ENCODE measurements at places on chromosomes 12 and 14.

DNA sequence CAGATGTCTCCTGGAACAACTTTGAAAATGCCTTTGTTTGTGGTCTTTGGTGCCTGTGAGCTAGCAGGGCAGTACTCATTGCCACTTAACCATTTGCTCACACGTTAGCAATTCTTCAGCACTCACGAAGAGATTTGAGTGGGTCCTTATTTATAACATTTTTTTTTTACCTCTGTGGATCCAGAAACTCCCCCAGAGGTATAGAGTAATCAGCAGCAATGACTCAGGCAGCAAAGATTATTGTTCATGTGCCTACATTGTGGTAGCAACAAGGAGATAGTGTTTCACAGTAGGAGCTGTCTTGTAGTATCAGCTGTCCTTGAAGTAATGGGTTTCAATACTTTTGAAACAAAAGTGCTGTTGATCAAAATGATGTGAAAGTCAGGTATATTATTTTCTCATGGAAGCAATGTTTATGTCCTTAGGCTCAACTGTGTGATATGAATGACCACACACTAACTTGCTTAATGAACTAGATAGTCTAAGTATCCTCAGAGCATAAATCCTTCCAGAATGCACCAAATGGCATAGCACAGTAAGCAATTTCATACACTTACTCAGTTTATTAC, 304.1 kb downstream of the EGLN3 start:
- no peak overlapping the region for H3K4me3 ChIP-seq
- no peaks in the 10 kb centered on the region for H3K36me3 ChIP-seq
- no peak overlapping the region for H3K27ac ChIP-seq
- no peak for DNase-seq

- no peak for DNase-seq
- H3K36me3 ChIP-seq, result peaks cover 2% of the 10 kb centered on the region
- no peaks in the 10 kb centered on the region for H3K4me1 ChIP-seq
- no peak overlapping the region for H3K4me3 ChIP-seq
- peaks cover 41% of the 10 kb centered on the region for H3K27me3 ChIP-seq
- peak overlapping the region; percentile 3 for H3K27ac ChIP-seq
Measured at GRCh38 chr12:5792343-5792742, 152.7 kb downstream of the ANO2 start.

GRCh38 chr12:30598889-30599288, 96.8 kb downstream of the IPO8 start:
- no peak overlapping the region for H3K27ac ChIP-seq
- H3K4me1 ChIP-seq, result no peaks in the 10 kb centered on the region
- H3K36me3 ChIP-seq, result peaks cover 4% of the 10 kb centered on the region
- no peaks in the 10 kb centered on the region for H3K27me3 ChIP-seq
- no peak for DNase-seq
- H3K4me3 ChIP-seq, result no peak overlapping the region

DNA sequence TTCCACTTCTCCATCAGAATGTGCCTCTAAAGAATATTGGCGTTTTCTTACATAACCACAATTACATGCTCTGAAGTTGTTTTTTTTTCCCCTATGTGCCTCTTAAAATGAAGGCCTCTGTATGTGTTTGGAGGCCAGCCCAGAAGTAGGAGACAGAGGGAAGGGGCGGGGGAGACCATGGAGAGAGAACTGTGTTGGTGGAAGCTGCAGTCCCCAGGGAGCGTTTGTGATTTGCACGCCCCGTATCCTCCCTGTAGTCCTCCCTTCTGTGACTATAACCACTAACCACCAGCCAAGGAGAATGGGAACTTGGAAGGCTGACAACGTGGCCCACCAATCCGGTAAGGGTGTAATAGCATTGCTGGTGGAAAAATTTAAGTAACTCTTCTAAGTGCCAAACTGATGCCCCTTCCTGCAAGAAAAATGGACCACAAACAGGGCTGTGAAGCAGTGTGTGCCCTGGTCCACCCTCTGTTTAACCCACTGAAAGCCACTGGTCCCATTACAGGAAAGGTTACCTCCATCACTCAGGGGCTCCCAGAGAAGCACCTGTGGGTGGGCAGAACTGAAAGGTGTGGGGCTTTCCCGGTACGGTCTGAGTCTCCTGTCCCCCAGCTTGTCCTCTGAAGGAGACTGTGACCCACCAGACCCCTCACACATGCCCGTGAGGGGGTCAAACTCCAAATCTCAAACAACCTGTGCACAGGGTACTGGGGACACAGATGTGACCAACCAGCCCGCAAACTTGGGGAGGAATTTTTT, 36.8 kb downstream of the CCDC88C start:
- no peak for DNase-seq
- peaks cover 77% of the 10 kb centered on the region for H3K4me1 ChIP-seq
- peak overlapping the region; percentile 100 for H3K27ac ChIP-seq
- no peaks in the 10 kb centered on the region for H3K27me3 ChIP-seq
- peak overlapping the region; percentile 36 for H3K4me3 ChIP-seq
- H3K36me3 ChIP-seq, result peaks cover 6% of the 10 kb centered on the region

- H3K4me1 ChIP-seq, result peaks cover 27% of the 10 kb centered on the region
- peaks cover 2% of the 10 kb centered on the region for H3K36me3 ChIP-seq
- no peak overlapping the region for H3K27ac ChIP-seq
- no peaks in the 10 kb centered on the region for H3K27me3 ChIP-seq
- no peak overlapping the region for H3K4me3 ChIP-seq
Measured at GRCh38 chr14:68139431-68140075, 320.0 kb downstream of the RAD51B start.

- no peak for DNase-seq
- no peaks in the 10 kb centered on the region for H3K4me1 ChIP-seq
- no peak overlapping the region for H3K4me3 ChIP-seq
- H3K27me3 ChIP-seq, result no peaks in the 10 kb centered on the region
Measured at GRCh38 chr14:30656190-30656632, 34.1 kb downstream of the SCFD1 start.
